ENCODE measurements at places on chromosomes 2 and 18.

- no peak for DNase-seq
These were observed 83.7 kb upstream of the SLC1A4 start for GRCh38 chr2:64905338-64906024.

DNA sequence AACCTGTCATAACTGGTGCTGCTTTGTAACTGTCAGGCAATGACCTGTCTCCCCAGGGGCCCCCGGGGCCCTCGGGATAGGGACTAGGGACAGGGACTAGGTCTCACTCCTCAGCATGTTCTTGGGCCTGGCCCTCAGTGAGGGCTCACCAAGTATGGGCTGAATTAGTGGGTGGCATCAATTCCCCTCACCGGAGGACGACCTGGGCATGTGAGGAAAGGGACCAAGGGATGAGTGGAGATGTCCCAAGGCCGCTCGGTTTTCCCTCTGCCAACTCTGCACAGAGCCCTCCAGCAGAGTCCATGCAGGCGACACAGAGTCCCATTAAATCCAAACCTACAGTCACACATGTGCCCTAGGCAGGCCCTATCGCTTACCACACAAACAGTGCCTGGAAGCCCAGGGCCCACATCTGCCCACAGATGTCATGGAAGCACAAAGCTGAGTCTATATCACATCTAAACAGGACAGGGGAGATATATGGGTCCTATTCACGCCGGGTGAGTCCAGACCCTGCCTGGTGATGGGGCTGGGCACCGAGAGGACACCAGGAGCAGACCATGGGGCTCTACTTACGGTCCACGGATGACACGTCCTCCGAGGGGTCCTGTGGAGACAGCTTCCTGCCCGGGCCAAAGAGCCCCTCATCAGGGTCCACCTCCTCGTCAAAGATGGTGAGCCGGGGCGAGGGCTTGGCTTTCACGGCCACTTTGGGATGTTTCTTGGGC is 26.6 kb downstream of the HS1BP3 start:
- DNase-seq: no peak

DNA sequence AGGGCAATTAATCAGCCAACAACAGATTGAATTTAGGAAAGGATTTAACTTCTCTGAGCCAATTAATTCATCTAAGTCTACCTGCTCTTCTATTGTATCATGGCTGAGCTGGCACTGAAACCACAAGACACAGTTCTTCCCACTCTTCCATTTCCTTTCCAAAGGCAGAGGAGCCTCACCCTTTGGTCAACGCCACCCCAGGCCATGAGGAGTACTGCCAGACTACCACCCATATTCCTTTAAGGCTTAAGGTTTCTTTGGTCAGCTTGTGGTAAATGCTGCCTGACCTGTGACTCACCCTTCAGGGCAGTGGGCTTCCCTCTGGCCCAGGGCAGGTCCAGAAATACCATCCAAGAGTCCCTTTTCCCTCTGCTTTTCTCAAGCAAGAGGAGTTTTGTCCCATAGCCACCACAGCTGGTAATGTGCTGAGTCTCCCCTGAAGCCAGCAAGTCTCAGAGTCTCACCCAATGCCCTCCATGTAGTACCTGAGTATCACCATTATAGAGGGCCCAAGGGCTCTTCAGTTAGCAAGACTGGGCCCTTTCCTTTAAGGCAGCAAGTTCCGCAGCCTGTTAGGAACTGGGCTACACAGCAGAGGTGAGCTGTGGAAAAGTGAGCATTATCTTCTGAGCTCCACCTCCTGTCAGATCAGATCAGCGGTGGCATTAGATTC is 900.5 kb upstream of the CRIM1 start:
- DNase-seq: no peak

- DNase-seq: no peak
These were observed 220.1 kb upstream of the DPP10 start for GRCh38 chr2:114222344-114222743.

DNA sequence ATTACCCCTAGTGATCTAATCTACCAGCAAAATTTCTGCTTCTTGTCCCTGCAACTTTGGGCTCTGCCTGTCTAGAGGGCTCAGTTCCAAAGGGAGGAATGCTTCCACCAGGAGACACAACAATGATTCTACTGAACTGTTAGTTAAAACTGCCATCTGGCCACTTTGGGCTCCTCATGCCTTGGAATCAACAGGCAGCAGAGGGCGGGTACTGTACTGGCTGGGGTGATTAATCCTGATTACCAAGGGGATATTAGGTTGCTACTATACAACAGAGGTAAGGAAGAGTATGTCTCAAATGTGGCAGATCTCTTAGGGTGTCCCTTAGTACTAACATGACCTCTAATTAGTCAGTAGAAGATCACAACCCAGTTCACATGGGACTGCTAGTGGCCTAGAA is 21.4 kb downstream of the HADHA start:
- DNase-seq: no peak

GRCh38 chr18:43267818-43268217 is 9.5 kb downstream of the SYT4 start:
- DNase-seq: no peak

- no peak for DNase-seq
These were observed 105.2 kb upstream of the ID2 start for GRCh38 chr2:8576525-8577167.

DNA sequence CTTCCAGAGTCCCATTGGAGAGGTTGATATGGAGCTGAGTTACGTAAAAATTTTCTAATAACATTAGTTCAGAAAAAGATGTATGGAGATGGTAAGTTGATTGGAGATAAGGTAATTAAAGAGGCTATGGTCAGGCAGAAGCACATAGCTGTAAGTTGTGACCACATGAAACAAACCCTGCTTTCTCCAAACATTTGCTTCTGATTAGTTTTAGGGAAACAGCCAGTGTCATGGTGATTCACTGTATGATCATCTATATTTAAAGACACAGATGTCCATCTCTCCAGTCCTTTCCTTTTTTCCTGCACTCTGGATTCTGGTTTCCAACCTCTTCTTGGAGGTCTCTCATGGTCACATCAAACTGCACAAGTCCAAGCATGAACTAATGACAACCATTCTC is 1550.8 kb upstream of the PIK3C3 start:
- DNase-seq: no peak

GRCh38 chr2:3107567-3107966 is 270.1 kb downstream of the EIPR1 start:
- no peak for DNase-seq
